ENCODE measurements at places on chromosomes 3 and 15.

DNA sequence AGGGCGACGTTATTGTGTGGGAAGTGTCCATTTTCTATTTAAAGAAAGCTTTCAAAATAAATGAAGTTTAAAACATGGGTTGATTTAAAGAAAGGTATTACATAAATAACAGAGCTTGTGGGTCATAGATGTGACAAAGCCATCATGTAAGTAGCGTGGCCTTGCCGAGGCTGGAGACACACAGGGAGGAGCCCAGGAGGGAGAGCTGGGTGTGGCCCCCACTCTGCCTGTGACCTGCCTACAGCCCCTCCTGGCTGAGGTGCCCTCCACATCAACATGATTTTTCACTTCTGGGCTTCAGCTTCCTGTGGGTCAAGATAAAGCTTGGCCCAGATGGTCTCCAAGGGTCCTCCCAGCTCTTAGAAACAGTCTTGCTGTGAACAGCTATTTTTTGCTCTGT, 12.5 kb upstream of the MGLL start:
- no peak for DNase-seq

DNA sequence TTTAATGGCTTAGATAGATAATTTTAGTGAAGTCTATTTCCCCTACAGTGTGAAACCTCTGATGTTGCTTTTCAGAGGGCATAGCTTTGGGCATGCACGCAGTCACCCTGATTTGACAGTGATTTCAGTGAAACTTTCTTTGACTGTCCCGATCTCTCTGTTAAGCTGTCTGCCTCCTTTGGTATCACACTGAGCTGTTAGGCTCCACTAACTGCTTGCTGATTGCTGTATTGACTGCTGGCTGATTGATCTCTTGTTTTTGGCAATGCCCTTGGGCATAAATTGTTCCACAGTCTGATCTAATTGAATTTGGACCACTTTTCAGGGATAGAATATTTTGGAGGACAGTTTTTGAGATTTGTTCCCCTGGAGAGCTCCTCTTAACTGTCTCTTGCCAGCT, 68.5 kb upstream of the CCDC54 start:
- no peak for DNase-seq

DNA sequence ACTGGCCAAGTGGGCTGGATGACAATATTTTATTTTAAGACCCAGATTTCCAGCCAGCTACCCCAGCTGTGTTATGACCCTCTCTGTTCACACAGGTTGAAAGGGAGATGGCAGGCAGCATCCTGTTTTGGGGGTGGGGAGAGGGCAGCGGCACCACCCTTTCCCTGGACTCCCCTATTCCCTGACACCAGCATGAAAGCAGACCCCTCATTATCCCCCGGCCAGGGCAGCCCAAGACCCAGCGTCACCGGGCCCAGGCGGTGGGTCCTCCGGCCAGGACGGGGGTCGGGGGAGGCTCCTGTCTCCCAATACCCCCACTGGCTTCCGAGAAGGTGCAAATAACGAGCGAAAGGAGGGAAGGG, 127.6 kb upstream of the MEF2A start:
- DNase-seq, result peak; percentile 32

- no peak for DNase-seq
Measured at GRCh38 chr15:35307026-35307425, 221.9 kb upstream of the NANOGP8 start.

GRCh38 chr3:180913581-180914404, 1.3 kb downstream of the FXR1 start:
- DNase-seq, result no peak

DNA sequence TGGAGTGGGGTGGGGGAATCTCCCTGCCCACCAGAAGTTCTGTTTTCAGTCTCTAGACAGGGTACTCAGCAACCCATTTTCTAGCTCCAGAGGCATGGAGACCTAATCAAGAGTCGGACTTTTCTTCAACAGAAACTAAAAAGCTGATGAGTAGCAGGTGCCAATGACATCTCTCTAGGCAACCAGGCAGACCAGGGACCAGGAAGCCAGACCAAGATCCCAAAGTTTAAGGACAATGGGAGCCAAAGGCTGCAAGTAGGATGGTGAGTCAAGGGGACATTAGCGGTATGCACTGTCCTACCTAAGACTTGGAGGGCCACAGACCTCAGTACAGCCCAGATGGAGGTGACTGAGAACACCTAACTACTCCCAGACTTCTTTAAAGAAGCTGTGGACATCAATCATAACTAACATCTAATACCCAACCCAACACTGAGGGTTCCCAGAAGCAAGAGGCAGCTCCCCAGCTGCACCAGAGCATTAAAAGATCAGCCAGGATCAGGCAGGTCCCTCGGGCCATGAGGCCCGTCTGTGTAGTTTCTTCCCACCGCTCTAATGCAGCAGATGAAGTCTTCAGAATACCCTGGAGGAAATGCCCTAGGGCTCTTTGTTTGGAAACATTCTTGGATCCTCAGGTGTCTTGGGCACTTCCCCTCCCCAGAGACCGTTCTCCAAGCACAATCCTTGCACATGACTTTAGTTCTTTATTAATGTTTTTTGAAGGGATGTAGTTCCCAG, 979 bp downstream of the CCDC71 start:
- DNase-seq, result no peak

GRCh38 chr3:103089758-103090157, 654.9 kb downstream of the ZPLD1 start:
- no peak for DNase-seq

- no peak for DNase-seq
Measured at GRCh38 chr3:63762180-63762579, 56.9 kb upstream of the C3orf49 start.

GRCh38 chr3:133158686-133159085, 120.5 kb downstream of the TMEM108 start:
- no peak for DNase-seq

- DNase-seq, result no peak
Measured at GRCh38 chr3:149717391-149718056, 34.8 kb downstream of the COMMD2 start.

GRCh38 chr3:74711913-74712512, 97.6 kb upstream of the CNTN3 start:
- no peak for DNase-seq

- no peak for DNase-seq
Measured at GRCh38 chr3:193553586-193553985, 1.1 kb downstream of the ATP13A4 start.

DNA sequence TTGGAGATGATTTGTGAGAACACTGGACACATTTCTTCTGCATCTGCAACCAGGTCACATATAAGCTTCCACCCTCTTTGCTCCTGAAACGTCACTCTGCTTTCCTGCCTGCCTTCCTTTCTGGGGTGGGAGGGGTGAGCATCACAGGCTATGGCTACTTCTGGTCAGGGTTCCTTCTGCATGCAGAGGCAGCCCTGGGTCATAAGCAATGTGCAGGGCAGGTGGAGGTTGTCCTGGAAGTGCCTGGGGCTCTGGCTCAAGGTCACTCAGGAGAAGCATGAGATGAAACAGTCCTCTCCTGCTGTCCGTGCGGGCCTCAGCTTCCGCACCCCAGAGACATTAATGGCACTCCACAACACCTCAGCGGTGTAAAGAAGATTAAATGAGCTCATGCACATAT, 15.1 kb downstream of the SLC6A20 start:
- no peak for DNase-seq

GRCh38 chr3:195163719-195164572, 107.0 kb downstream of the XXYLT1 start:
- DNase-seq, result no peak

DNA sequence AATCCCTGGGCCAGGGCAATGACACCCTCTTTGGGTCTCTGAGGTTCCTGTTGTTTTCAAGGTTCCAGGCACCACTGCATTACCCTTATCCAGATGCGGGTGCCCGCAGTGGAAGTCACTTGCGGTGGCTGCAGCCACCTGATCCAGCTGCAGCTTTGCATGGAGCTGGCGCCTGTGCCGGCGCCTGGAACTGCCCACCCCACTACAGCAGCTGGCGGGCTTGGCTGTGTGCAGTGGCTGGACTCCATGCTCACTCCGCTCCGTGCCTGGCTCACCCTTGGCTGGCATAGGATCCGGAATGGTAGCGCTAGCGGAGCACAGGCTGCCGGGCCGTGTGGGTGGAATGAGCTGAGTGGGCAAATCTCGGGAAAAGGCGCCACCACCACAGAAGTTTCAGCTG, 832.6 kb upstream of the CADM2 start:
- DNase-seq, result no peak

DNA sequence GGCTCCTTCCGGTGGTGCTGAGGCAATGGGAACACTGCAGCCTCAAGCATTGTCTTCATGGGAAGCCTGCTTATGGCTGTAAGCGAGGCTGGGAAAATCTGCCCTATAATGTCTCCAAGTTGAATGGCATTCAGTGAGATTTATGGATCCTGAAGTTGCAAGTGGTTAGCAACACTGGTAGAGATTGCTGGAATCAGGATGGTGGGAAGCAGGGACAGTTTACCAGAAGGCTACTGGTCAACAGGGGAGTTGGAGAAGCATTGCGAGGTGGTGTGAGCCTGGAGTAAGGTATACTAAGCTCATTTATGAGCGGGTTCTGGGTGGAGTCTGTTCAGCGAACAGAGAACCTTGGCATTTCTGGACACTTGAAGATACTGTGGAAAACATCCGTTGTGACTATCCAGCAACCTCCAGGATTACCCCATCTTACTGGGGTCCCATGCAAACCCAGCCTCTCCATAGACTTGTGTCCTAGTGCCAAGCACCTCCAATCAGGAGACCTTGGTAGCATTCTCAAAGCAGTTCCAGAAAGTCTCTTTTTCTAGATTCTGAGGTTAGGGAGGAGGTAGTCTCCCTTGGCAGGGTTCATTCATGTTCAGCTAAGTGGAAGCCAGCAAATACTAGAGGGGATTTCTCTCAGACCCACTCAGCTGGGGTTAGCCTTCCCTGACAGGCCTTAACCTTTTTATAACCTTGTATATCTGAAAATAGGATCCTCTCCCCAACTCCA, 7.3 kb downstream of the RPSA start:
- no peak for DNase-seq

GRCh38 chr3:155197786-155198185, 95.7 kb downstream of the STRIT1 start:
- no peak for DNase-seq

DNA sequence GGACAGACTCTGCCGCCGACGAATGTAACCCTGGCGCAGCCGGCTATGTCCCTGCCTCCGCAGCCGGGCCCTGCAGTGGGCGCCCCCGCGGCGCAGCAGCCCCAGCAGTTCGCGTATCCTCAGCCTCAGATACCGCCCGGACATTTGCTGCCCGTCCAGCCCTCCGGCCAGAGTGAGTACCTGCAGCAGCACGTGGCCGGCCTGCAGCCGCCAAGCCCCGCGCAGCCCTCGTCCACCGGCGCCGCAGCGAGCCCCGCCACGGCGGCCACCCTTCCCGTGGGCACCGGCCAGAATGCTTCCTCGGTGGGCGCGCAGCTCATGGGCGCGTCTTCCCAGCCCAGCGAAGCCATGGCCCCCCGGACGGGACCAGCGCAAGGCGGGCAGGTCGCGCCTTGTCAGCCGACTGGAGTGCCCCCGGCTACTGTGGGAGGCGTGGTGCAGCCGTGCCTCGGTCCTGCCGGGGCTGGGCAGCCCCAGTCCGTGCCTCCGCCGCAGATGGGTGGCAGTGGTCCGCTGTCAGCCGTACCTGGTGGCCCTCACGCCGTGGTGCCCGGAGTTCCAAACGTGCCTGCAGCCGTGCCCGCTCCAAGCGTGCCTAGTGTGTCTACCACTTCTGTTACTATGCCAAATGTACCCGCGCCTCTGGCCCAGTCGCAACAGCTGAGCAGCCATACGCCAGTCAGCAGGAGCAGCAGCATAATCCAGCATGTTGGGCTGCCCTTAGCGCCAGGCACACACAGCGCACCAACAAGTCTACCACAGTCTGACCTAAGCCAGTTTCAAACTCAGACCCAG, 2.4 kb downstream of the TSC22D2 start:
- peak; percentile 51 for DNase-seq

DNA sequence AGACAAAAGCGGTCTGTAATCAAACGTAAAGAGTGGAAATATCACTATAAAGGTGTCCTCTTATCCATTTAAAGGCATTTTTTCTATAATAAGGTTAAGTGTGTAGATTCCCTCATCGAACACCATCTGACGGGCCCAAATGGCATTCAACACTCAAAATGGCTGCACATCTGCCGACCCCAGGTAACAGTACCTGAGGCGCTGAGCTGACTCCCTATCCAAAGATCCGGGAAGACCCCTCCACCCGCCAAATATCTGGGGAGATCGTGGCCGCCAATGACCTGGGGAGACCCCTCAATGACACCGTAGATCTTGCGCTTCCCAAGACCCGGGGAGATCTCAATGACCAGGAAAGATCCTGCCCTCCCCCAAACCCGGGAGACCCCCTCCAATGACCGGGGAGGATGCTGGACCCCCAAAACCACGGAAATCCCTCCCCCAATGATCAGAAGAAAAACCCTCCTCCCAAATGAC, 476 bp downstream of the IP6K2 start:
- DNase-seq, result peak; percentile 54

DNA sequence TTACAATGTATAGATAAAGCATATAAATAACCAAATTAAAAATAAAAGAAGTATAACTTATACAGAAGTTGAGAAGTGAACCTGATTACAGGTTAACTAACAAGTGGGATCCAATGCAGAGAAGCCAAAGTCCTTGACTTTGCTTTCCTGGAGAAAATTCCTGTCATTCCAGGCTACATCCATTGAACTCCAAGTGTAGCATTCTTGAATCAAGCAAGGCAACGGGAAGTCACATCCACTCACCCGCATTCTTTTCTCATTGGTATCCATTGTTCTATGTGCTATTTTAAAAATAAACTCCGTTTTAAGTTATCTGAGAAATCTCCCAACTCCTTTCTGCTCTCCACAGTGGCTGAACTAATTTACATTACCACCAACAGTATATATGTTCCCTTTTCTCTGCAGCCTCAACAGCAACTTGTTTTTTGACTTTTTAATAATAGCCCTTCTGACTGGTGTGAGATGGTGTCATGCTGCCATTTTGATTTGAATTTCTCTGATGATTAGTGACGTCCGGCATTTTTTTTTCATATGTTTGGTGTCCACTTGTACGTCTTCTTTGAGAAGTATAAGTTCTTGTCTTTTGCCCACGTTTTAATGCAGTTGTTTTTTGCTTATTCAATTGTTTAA, 534.3 kb downstream of the ROBO1 start:
- DNase-seq, result no peak

DNA sequence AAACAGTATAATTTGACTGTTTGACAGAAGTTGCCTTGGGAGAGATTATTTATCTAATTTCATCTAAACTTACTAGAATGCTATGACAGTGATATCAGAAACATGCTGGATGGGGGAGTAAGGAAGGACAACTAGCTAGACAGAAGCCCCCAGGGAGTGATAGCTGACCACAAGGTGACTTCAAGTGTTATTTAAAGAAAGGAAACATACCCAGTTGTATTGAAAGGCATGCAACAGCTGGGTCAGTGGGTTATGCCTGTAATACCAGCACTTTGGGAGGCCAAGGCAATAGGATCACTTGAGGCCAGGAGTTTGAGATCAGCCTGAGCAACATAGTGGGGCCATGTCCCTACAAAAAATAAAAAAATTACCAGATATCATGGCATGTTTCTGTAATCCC, 69.6 kb downstream of the SLC49A4 start:
- no peak for DNase-seq

DNA sequence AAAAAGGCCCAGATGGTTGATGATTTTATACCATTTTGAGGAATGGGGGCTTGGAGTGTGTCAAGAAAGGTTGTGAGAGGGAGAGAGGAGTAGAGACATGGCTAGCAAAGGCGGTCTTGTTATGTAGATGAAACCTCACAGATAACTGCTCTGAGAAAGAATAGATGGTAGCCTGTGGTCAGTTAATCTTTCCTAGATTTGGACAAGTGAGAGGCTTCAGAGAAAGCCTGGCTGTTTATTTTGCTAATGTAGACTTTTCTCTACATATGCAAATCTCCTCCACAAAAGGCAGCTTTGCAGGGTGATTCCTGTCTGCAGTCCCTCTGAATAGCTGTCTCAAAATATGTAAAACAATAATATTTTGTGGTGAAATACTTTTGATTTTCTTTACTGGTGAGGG, 177.3 kb downstream of the OTOL1 start:
- DNase-seq, result no peak

Measured in activated T-cell treated with anti-CD3 and anti-CD28 coated beads, Interleukin-2, amount 50 U/mL, for 24 hours (primary cell).